ENCODE measurements at places on chromosomes 1 and 21. TPM values are rescaled to one million over a fixed set of nuclear protein-coding genes. Genes with fewer than 3 reads are reported as not detected.

The KCNE1 gene
- total RNA-seq, result not detected

The SMIM1 gene
- total RNA-seq, result not detected

The DDX59 gene
- 13.7 TPM for total RNA-seq

The PTPRC gene
- 12.1 TPM for total RNA-seq

The GPR89B gene
- total RNA-seq, result 20.1 TPM

The SLC66A1 gene
- total RNA-seq, result 15.9 TPM

The TAL1 gene
- total RNA-seq, result not detected

The TPTE gene
- total RNA-seq, result not detected

The CSF3R gene
- not detected for total RNA-seq

The ANP32E gene
- total RNA-seq, result 17.0 TPM

The NEK2 gene
- 56.8 TPM for total RNA-seq

The BRDT gene
- total RNA-seq, result not detected

The KIAA0040 gene
- total RNA-seq, result 0.66 TPM

The ZNF326 gene
- total RNA-seq, result 1.4 TPM

The ZNF593OS gene
- total RNA-seq, result not detected

The IFNLR1 gene
- 0.25 TPM for total RNA-seq

The RPS6KC1 gene
- total RNA-seq, result 19.7 TPM

The RGS8 gene
- total RNA-seq, result not detected

The WDR64 gene
- total RNA-seq, result not detected

The TP73 gene
- total RNA-seq, result 8.3 TPM

The GJB4 gene
- not detected for total RNA-seq

The PWP2 gene
- 45.2 TPM for total RNA-seq

The FCRL5 gene
- not detected for total RNA-seq

The GREM2 gene
- 1.5 TPM for total RNA-seq

The CELA3A gene
- total RNA-seq, result not detected

The UBASH3A gene
- not detected for total RNA-seq

The SLFNL1 gene
- not detected for total RNA-seq

The RNU1-4 gene
- not detected for total RNA-seq

The XCL2 gene
- not detected for total RNA-seq
